ENCODE measurements at places on chromosomes 7 and 10. TPM values are rescaled to one million over a fixed set of nuclear protein-coding genes. Genes with fewer than 3 reads are reported as not detected.

PDZD7 gene
- total RNA-seq = 0.07 TPM

SLC39A12 gene
- total RNA-seq = not detected

MKI67 gene
- 44.1 TPM for total RNA-seq

FEZF1 gene
- not detected for total RNA-seq

LEP gene
- total RNA-seq = not detected

WEE2 gene
- not detected for total RNA-seq

GDF2 gene
- not detected for total RNA-seq

IL15RA gene
- total RNA-seq = 52.3 TPM

ACBD7 gene
- 3.3 TPM for total RNA-seq

NOS3 gene
- 25.3 TPM for total RNA-seq

OPN1SW gene
- total RNA-seq = not detected

PTPRN2 gene
- 12.1 TPM for total RNA-seq

LRMDA gene
- 13.7 TPM for total RNA-seq

OLAH gene
- total RNA-seq = 2.5 TPM

Measured in mammary microvascular endothelial cell (primary cell).